GM13976 (cell line): ENCODE measurements at places on chromosomes 16 and 17.

DNA sequence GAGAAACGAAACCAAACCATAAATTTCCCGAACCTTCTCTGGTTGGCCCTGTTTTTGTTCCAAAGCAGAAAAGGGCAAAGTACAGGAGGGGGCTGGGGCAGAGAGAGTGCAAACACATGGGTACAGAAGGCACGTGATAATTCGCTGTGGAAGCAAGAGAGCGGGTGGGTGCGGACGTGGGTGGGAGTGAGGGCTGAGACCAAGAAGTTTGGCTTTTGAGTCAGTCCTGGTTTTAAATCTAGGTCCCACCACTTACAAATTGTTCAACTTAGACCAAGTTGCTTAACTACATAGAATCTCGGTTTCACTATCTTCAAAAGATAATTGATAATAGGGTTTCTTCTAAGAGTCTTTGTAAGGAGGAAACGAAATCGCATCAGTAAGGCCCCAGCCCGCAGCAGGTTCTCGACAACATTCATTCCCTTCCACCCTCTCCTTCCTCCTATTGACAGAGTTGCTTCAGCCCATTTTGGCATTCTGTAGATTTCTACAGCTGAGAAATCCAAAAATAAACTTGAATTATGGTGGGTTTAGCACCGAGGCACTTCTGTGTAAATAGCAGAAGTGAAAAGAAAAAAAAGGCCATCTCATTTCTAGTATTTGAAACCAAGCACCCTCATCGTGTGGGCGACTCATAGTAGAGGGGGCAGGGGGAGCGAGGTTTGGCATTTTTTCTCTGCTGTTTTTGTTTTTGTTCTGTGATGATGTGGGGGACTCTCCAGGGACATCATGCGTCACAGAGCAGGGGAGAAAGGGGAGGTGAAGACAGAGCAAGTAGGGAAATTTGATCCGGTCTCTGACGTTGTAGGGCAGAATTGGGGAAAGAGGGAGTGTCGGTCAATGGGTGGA is 33.6 kb upstream of the CCR7 start:
- peak; percentile 63 for DNase-seq

GRCh38 chr16:54118846-54119245 is 167.7 kb downstream of the IRX3 start:
- no peak for DNase-seq

DNA sequence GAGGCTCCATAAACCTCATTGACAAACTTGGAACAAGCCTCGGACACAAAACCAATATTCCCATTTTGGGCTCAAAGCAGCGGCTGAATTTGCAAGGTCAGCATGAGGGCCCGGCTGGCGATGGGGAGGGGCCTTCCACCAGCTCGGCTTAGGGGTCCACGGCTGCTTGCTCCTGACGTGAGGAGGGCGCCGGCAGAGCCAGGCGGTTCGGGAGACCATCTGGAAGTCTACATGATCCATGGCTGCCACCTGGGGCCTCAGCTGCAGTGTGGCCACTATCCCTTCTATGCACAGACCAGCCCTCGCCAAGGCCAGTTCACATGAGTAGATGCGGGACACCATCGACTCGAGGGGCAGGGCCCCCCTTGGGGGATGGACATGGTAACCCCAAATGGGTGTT is 39.1 kb downstream of the NDEL1 start:
- no peak for DNase-seq

DNA sequence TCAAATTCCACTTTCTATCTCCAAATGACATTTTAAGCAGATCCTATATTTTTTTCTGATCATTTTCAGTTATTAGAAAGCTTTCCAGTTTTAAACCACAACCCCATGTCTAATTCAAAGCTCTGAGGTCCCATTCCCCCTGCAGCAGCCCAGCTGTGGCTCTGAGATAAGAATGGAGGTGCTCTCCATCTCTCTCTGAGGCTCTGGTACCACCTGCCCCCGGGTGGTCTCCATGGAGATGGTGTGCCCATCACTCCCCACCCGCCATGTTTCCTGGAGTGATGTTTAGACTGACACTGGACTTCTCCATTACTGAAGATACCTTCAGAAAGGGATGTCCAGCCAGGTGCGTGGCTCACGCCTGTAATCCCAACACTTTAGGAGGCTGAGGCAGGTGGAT is 68.1 kb upstream of the SEC14L1 start:
- no peak for DNase-seq

DNA sequence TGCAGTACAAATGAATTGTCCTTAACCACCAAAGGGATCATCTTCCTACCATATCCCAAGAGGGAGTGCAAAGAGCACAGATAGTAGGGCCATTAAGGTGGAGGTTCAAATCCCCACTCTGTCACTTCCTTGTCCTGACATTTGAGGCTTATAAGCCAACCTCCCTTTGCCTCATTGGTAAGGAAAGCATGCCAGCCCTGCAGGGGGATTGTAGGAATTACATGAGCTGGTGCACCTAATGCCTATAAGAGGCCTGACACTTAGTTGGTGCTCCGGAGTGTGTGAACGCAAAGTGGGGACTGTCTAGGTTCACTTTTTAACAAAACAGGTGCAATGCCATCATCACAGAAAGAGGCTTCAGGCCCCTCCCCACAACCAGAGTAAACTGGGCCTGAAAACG is 374.4 kb downstream of the SNX29 start:
- DNase-seq = no peak

GRCh38 chr16:87808108-87808507 is 42.3 kb upstream of the KLHDC4 start:
- no peak for DNase-seq

DNA sequence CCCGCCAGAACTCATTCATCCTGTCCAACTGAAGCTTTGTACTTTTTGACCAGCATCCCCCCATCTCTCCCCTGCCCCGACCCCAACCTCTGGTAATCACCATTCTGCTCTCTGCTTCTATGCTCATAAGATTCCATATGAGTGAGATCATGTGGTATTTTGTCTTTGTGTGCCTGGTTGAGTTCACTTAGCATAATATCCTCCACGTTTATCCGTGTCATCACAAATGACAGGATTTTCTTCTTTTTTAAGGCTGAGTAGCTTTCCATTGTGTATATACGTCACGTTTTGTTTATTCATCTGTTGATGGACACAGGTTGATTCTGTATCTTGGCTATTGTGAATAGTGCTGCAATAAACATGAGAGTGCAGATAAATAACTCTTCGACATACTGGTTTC is 278.9 kb downstream of the SNX29 start:
- DNase-seq = no peak

DNA sequence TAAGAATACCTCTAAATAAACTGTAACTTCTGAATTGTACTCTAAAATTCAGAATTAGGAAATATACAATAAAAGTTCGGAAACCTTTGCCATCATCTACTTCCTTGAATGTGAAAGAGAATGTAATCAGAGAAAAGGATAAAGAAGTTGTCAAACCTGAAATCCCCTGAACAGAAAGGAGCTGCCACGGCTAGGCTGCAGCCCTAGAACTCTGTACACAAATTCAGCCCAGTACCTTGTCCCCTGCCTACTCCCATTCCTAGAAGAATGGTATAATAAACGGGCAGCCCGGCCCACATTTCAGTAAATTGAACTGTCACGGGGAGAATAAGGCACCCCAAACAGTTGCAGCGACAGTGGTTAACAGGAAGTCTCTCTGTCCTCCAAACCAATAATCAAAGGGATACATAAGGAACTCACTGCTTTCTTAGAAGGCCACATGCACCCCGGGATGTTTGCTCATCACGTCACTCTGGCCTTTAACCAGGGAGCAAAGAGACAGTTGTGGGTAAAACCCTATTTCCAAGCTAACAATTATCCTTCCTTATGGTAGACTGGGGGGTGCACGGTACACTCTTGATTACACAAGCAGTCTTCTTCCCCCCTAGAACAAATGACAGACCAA is 24.3 kb upstream of the RFFL start:
- no peak for DNase-seq

DNA sequence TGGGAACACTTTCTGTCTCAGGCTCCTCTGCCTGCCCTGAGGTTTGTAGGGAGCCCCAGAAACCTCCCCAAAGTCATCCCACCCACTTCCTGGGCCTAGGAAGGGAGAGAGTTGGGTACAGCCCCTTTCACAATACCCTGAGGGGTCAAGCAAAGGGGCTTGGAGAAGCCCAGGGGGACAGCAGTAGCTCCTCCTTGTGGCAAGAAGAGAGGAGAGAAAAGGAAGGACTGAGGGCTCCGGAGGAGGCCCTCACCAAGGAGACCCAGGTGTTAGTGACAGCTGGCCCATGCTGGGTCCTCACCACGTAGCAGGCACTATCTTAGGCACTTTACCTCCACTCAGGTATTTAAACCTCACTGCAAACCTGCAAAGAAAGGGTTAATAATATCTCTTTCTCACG is 112.8 kb downstream of the IRX5 start:
- DNase-seq = no peak
